ENCODE measurements at places on chromosomes 12 and 14.

DNA sequence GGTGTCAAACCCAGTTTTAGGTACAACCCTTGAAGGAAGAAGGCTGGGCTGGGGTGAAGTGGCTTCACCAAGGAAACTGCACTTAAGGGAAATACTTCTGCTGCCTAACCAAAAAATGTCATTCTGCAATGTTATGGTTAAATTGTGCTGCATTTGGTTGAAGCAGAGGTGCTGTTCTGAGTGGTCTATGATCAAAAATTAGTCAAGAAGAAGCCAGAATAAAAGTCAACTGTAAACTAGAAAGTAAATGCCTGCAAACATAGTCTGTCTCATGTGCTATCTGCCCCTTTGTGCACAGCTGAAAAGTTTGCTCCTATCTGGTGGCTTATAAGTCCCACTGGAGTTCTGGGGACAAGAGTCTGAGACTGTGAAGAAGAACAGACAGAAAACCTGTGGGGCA, 158.8 kb downstream of the C12orf42 start:
- DNase-seq, result no peak

DNA sequence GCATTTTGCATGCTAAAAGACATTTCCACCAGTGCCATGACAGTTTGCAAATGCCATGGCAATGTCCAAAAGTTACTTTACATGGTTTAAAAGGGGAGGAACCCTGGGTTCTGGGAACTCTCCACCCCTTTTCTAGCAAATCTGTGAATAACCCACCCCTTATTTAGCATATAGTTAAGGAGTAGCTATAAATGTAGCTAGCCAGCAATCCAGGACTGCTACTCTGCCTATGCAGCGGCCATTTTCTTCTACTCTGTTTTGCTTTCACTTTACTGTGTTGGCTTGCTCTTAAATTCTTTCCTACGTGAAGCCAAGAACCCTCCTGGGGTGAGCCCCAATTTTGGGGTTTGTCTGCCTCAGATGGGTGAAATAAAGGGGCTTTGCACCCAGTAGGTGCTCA, 141.0 kb downstream of the PTPN11 start:
- no peak for DNase-seq

- DNase-seq, result no peak
These were observed 44.3 kb upstream of the TMPO start for GRCh38 chr12:98471085-98471484.

GRCh38 chr12:106415134-106415533, 57.6 kb downstream of the POLR3B start:
- no peak for DNase-seq

DNA sequence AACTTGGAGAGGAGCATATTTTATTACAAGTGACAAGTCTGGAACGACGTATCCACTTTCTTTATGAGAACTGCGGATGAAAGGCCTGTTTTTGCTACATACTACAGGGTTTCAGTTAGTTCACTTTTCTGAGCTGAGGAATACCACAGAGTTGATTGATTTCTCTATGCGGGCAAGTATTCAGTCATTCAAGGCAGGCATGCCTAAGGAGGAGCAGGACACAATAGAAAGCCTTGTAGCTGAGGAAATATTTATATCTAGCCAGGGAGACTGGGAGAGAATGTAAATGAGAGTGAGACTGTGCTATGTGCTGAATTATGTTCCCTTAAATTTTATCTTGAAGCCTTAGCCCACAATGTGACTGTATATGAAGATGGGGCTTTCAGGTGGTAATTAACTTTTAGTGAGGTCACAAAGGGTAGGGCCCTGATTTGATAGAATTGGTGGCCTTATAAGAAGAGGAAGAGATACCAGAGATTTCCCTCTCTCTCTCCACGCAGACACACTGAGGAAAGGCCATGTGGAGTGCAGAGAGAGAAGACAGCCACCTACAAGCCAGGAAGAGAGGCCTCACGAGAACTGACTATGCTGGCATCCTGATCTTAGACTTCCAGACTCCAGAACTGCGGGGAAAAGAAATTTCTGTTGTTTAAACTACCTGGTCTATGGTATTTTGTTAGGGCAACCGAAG, 459.0 kb upstream of the ATP2B1 start:
- no peak for DNase-seq

DNA sequence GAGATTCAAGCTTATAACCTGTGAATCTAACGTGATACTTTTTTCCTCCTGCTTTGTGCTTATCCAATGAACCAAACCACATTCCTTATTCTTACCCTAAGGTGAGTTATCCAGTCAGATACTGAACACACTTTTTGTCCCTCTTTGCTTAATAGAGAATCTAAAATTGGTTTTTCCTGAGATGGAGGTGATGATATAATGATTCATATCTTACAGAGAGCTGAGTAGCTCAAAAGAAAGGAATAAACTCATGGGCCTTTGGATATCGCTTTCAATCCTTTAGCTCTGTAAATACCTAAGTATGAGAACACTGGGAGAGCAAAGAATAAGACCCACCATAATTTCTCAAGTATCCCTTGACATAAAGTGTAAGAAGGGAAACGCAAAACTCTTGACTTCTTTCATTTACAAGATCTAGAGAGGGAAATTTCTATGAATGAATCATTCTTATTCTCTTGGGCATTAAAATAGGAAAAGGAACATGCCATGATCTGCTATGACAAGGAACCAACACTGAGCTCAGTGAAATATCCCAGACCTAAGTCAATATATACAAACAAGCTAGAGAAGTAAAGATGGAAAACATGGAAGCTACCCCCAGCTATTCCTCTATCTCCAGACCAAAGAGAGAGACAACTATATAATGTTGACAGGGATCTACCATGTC, 81.8 kb upstream of the STAC3 start:
- DNase-seq, result no peak

- DNase-seq, result no peak
These were observed 55.7 kb upstream of the RD3L start for GRCh38 chr14:103998027-103998426.

DNA sequence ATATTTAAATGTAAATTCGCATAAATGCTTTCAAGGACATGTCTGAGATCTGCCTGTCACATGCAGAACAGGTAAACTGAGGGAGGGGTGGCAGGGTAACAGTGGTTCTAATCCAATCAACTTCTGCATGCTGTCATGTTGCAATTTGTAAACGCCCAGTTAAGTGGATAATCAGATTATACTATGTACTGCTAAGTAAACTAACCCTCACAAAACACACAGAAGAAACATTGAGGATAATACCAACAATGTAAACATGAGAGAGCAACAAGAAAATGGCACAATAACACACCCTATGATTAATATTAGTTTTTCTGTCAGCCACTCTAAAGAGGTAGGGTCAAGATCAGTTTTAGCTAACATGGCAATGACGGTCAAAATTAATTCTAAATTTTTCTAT, 123.7 kb downstream of the KIF21A start:
- DNase-seq, result no peak

GRCh38 chr14:77837926-77838325, 38.0 kb downstream of the ADCK1 start:
- no peak for DNase-seq

DNA sequence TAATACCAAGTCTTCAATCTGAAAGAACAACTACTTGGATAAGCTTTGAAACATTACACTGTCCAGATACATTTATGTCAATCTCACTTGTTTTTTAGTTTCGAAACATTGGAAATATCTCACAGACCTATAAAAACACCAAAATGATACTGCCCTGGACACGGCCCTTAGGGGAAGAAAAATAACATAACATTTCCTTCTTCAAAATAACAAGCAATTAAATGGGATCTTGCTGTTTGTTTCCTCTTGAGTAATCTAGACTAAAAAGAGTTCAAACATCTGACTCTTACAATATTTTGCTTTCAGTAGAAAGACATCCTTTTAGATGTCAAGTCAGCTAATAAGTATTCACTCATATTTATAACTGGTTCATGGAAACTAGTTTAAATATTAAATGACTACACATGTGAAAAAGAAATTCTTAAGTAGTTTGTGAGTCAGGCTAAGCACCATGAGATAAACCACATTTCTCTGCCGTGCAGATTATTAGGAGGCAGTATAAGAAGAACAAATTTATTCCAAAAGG, 87.5 kb downstream of the EPS8 start:
- DNase-seq, result no peak

DNA sequence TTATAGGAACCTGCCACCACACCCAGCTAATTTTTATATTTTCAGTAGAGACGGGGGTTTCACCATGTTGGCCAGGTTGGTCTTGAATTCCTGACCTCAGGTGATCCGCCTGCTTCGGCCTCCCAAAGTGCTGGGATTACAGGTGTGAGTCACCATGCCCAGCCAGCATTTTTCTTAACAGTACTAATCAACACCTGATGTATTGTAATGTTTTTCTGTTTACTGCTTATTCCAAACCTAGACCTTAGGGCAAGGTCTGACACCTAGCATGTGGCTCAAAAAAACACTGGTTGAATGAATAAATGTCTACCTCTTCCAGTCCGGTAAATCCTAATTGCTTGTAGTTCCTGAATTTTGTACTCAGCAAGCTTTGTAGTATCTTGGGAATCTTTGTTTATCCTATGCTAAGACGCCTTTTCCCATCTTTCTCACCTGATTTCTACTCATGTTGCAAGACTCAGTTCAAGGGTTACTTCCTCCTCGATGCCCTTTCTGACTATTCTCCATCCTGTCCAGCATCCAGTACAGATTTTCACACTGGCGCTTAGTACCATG, 2.8 kb downstream of the PAN2 start:
- no peak for DNase-seq

- no peak for DNase-seq
These were observed 120.9 kb downstream of the DAAM1 start for GRCh38 chr14:59309291-59309900.

DNA sequence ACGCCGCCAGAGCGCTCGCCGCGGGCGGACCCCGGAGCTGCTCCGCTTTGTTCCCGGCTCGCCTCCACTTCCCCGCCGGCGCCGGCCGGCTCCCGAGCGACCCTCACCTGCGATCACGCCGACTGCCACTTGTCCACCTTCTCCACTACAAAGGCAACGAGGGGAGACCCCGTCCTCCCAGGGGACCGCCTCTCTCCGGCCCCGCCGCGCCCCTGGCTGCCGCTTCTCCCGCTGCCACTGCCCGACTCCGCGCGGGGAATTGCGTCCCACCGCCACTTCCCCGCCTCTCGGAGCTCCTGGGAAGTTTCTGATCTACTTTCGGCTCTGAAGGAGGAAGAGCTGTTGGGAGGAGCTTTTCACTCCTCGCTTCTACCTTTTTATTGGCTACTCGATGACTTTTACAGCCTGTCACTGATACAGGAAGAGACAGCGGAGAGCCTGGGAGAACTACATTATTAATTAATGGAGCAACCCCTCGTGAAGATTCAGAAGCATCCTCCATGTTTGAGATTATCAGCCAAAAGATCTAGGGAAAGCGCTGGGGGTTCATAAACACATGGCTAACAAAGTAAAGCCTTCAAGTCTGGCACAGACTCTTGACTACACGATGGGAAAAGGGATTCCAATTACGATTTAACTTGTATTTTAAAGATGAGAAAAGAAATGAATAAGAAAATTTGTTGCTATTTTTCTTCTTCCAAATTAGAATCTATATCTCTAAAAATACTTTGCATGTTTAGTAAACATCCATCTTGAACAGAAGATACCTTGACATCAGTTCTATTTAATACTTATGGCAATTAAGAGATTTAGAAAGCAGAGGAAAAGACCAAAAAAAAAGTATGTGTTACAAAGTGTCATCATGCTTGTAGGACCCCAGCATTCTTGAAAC, at the start of gene BAZ1A:
TSS of gene BAZ1A (minus strand) at position 330 of the 892 bp plus-strand sequence. CDS start 756 bp downstream, outside the sequence.
- peak; percentile 82 for DNase-seq

GRCh38 chr14:96187216-96188031, 17.2 kb upstream of the BDKRB2 start:
- no peak for DNase-seq

DNA sequence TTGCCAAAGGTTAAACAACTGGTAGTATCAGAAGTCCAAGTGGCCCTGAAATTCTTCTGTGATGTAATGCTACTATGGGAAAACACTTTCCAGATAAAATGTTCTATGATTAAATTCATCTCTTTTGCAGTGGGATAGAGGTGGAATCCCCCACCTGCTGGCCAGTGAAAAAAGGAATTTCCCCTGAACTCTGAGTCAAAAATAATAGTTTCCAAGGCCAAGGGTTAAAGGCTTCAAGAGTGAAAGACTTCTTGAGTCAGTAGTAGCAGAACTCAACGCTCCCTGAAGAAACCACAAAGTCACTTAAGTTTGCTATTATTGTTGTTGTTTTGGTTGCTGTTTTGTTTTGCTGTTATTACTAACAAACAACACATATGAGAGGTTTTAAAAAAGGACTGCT, 330.8 kb downstream of the SOX5 start:
- DNase-seq, result no peak

DNA sequence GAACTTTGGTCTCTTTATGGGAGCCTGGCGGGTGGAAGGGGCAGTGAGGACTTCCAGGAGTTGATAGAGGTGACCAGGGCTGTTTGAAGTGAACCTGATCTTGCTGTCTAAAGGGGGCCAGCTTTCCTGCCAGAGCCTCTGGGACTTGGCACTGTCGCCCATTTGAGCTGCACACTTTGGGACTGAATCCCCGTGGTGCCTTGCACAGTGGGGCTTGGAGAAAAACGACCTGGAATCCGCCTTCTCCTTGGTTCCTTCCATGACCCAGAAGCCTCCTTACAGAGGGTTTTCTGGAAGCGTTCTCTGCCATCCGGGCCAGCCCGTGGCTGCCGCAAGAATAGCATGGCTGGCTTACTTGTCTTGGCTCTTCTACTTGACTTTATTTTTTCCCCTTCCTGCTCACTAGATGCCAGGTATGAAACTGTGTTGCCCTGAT, 2.0 kb downstream of the RFLNA start:
- no peak for DNase-seq

GRCh38 chr14:34926552-34926951, 51.4 kb upstream of the BAZ1A start:
- no peak for DNase-seq

DNA sequence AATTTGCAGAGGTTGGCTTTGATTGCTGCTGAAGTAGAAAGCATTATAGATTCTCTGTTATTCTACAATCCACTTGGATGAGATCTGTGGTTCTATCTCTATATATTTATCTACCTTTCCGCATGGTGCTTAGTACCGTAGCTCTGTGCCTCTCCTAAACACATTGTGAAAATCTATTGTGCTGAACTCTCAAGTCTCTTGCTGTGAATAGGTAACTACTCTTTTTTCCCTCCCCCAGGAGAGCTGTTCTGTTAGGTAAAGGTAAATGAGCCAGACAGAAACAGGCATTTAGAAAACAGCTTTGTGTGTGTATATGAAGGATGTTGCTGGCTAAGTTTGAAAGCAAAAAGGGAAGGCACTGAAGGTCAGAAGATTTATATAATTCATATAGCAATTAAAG, 112.6 kb downstream of the BRMS1L start:
- no peak for DNase-seq

Measured in NCI-H2227 treated with DMSO at 0.1 percent for 48 hours (cell line).